Spleen (tissue), 13 donors: ENCODE measurements at places on chromosomes 2 and 18. TPM values are rescaled to one million over a fixed set of nuclear protein-coding genes. Genes with fewer than 3 reads are reported as not detected.
A peak's percentile ranks its signal among the peaks of the same experiment; 100 is the strongest.

FZD7 gene
- total RNA-seq = 3.6 TPM

UCN gene
- total RNA-seq = 3.9 TPM

CNGA3 gene
- total RNA-seq = not detected

CYP26B1 gene
- 3.5 TPM for total RNA-seq

MC2R gene
- total RNA-seq = not detected

TUBA3D gene
- total RNA-seq = not detected

SLC4A5 gene
- 2.1 TPM for total RNA-seq

TUBB8B gene
- not detected for total RNA-seq

RTP5 gene
- 1.4 TPM for total RNA-seq

DNA sequence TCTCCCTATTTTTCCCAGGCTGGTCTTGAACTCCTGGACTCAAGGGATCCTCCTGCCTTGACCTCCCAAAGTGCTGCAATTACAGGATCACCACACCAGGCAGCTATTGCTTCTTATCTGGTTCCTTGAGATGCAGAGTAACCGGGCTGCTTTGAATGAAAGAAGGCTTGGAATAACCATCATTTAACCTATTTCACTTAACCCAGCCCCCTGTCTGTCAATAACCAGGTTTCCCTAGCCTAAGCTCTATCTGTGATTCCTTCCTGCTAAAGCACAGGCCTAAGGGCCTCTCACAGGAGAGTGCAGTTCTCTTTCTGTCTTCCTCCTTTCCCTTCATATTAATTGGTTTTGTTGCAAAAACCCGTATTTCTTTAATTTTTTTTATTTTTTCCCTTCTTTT, 393.5 kb upstream of the RAB12 start:
- no peak for DNase-seq

GRCh38 chr2:238061315-238062202, 758 bp downstream of the SCLY start:
- DNase-seq = peak; percentile 80

GRCh38 chr2:14706201-14706600, 73.7 kb downstream of the LRATD1 start:
- DNase-seq = no peak

GRCh38 chr2:236994361-236994760, 91.3 kb upstream of the COPS8 start:
- no peak for DNase-seq

- no peak for DNase-seq
These were observed 1153.3 kb upstream of the TMEFF2 start for GRCh38 chr2:193348055-193348454.

DNA sequence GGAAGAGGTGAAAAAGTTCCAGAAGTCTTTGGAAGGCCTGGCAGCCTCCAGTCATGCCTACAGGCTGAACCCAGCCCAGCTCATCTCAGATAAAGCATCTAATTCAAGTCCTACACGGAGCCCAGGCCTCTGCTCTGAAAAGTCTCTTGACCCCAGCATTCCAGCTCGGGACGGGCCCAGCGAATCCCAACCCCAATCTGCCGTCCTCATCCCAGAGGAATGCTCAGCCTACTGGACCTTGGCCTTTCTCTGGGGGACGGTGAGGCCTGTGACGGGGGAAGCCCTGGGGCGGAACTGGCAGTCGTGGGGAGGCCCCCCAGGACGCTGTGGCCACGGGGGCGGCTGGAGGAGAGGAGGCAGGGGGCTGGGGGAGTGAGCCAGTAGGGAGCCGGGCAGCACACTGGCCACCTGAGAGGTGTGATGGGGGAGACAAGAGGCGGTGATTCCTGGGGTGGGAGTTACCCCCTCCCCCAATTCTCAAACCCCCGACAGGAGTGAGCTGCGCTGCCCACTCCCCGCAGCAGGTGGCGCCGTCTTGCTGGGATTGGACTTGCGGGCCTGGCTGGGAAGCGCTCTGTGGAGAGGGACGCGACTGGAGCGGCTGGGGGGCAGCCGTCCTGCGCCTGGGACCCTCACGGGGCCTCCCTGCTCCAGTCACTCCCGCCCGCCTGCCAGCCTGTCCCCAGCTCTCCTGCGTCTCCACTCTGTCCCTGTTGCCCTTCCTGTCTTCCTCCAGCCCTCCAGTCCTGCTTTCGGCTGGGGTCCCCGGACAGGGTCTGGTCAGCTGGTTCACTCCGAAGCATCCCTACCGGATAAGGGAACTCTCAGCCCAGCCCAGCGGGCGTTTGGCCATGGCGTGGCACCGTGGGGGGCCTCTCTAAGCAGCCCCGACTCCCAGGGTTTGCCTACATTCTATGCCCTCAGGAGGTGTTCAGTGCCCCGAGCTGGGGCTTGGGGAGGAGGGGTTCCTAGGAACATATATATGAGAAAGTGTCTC, 182.6 kb upstream of the HAAO start:
- DNase-seq = peak; percentile 91

GRCh38 chr2:160373666-160374065, 119.9 kb downstream of the RBMS1 start:
- DNase-seq = no peak

DNA sequence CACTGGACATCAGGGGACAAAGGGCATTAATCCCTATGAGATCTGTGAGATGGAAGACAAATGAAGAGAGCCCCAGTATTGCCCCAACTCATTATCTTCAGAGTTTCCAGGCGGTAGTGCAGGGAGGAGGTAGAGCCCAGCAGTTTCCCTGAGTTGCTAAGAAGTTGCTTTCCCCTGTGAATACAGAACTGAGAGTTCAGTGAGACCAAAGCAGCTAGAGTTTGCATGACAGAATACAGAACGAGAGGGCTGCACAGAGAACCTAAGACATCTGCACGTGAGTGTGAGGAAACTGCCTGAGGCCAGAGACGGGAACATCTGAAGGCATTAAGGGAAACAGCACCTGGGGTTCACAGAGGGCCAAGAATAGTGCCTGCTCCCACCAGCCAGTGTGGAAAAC, 18.1 kb upstream of the PGAP1 start:
- DNase-seq = no peak

- DNase-seq = no peak
These were observed 147.7 kb downstream of the AGPS start for GRCh38 chr2:177540283-177540682.

- DNase-seq = no peak
These were observed 54.6 kb downstream of the MERTK start for GRCh38 chr2:111952871-111953452.

DNA sequence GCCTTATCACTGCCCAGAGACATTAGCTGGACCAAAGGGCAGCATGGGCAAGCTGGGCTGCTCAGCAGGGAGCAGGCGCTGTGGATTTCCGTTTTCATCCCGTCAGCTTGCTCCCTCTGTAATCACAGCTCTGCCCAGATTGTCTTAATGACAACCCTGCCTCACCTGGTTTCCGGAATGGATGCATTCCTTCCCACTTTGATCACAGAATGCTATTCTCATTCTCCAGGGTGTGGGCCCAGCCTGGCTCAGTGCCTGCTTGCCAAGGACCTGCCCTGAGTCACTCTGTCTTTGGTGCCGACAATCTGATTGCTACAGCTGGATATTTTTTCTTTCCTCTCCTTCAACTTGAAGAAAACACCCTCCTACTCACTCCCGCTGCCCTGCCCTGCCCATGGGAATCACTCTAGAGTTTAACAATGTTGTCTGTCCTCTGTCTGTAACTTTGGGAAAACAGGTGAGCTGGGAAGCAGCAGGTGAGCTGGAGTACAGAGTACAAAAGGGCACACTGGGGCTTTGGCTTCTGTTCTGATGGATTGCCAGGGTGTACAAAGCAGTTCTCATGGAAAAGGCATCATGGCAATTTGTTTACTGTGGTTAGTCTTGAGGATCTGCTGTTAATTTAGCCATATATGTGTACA, 27.2 kb upstream of the FAM136A start:
- DNase-seq = no peak

DNA sequence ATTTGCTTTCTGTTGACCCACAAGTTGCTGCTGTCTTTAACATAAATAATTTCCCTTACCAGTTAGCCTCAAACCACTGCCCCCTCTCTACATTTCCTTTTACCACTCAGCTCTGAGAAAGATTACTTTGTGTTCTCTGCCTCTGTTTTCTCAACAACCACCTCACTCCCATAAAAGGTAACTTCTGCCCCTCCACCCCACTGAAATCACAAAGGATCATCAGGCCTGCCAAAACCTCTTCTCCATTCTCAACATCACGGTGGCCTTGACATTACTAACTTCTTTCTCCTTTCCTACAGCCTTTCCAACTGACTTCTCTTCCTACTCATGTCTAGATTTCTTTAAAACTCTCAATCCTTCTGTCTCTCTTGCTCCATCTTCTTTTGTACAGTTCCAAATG, 10.1 kb downstream of the ACADL start:
- no peak for DNase-seq

GRCh38 chr2:72024451-72025175, 123.0 kb downstream of the CYP26B1 start:
- DNase-seq = peak; percentile 44
